ENCODE measurements at places on chromosomes 6 and 20.

DNA sequence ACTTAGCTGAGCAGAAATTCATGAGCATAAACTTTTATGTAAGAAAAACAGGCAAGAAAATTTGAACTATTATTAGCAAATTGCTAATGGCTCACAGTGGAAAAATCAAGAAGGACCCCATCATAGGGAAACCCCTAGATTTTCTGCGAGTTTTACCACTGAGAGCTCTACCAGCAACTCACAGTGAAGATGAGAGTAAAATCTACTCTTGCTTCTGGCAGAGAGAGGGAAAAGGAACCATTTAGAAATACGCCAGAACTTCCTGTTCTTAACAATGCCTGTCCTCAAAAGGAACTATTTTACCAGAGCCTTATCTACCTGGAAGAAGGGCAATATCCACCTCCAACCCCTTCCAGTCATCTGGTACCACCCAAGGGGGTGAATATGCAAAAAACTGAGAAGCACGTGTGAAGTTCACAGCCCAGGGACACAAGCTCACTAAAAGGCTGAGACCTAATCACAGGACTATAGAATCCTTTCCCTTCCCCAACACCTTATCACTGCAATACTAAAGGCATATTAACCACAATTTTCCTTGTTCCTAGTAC is 34.4 kb upstream of the ASF1A start:
- no peak for DNase-seq

DNA sequence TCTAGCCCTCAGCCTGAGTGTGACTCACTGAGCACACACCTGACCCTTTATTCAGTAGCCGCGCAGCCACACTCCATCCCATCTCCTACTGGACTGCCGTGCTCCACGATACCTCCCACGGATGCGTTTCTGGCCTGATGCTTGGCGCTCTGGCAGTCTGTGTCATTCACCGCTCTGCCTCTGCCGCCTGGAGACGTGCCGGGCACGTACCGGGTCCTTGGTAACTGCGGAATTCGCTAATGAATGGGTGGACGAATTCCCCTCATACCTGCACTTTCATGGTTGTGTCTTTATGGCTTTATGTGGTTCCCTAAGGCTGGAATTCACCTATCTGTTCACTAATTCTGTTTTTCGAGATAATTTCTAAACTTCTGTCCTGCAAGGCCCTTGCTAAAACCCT is 405.7 kb downstream of the QKI start:
- DNase-seq: no peak

GRCh38 chr20:23149623-23150279 is 63.6 kb upstream of the CD93 start:
- DNase-seq: no peak

DNA sequence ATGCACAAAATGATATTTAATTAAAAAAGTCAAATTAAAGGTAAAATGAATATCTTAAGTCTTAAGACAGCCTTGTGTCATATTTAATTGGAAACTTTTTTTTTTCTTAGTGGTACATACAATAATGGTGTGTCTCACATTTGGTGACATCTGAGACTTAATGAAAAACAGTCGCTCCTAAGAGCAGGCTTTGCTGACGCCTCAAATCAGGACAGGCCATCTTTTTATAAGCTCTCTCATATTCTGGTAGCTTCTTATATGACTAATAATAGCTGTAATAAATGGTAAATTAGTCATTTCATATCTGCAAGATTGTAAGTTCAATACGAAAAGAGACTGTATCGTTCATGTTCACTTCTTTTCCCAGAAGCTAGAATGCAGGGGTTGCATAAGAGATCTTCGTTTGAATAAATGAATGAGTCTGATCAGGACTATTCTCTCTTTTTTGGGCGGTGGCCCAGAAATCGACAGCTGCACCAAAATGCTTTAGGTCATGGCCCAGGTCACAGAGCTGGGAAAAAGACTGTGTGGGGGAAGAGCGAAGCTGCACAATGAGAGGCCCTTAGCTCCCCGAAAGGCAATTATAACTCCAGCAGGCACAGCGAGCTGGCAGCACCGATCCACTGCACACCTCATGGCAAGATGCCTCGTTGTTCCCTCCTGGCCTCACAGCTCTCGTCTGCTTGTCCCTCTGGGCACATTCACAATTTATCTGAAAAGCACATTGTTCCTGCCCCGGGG is 69.4 kb downstream of the NRN1 start:
- no peak for DNase-seq

DNA sequence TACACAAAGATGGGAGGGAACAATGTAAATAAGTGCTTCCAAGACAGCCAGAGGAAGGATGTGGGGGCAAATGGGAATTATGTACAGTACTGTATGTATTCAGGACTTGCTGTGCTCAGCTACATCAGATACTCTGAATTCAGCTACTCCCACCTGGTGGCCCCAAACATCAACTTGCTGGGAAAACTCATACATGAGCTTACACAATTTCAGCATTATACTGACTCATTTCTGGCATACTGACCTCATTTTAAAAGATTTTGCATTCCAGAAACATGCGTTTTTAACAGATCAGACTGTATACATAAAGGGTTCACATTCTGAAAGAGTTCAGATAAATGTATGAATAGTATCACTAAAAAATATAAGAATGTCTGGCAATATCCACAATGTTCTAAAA is 59.7 kb downstream of the GPX5 start:
- no peak for DNase-seq

DNA sequence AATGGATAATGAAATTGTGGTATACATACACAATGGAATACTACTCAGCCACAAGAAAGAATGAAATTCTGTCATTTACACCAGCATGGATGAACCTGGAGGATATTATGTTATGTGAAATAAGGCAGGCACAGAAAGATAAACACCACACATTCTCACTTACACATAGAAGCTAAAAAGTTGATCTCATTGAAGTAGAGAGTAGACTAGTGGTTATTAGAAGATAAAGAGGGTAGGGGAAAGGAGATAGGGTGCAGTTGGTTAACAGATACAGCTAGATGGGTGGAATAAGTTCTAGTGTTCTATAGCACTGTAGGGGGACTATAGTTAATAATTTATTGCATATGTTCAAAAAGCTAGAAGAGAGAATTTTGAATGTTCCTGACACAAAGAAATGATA is 25.5 kb upstream of the LTV1 start:
- DNase-seq: no peak
